ENCODE measurements at places on chromosomes 6 and 20. TPM values are rescaled to one million over a fixed set of nuclear protein-coding genes. Genes with fewer than 3 reads are reported as not detected.

GRCh38 chr20:31602779-31603441 lies 2.2 kb upstream of the ID1 start:
- peak; percentile 82 for DNase-seq

- no peak for DNase-seq
Observed at GRCh38 chr20:33883164-33883563, 72.0 kb downstream of the CHMP4B start.

DNA sequence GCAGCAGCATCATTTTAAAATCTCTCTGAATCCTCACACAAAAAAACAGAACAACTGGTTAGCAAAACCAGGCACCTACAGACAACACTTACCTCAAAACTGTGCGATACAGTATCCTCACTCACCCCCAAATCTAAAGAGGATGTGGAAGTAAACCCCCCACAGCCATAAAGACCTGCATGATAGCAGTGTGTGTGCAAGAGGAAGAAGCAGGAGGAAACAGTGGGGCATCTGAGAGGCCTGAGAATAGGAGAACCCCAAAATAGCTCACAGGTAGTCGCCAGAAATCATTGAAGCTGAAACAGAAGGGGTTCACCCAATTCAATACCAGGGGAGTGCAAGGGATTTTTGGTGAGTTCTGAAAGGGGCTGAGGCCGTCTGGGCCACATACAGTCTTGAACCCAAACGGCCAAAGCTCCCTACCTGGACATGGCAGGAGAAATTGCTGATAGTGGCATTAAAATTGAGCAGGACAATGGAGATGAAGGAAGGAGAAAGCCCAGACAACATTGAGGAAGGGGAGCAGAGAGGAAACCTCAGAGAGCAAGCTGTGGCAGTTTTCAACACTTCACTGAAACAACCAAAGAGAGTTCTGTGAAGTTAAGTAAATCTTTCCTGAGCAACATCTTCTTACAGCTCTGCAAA lies 129.7 kb downstream of the FIG4 start:
- no peak for DNase-seq

BCAS1 gene
- total RNA-seq, result 0.35 TPM

PDE7B gene
- not detected for total RNA-seq

- peak; percentile 16 for DNase-seq
Observed at GRCh38 chr6:96898241-96898851, 655 bp upstream of the NDUFAF4 start.

MEP1A gene
- not detected for total RNA-seq

DNA sequence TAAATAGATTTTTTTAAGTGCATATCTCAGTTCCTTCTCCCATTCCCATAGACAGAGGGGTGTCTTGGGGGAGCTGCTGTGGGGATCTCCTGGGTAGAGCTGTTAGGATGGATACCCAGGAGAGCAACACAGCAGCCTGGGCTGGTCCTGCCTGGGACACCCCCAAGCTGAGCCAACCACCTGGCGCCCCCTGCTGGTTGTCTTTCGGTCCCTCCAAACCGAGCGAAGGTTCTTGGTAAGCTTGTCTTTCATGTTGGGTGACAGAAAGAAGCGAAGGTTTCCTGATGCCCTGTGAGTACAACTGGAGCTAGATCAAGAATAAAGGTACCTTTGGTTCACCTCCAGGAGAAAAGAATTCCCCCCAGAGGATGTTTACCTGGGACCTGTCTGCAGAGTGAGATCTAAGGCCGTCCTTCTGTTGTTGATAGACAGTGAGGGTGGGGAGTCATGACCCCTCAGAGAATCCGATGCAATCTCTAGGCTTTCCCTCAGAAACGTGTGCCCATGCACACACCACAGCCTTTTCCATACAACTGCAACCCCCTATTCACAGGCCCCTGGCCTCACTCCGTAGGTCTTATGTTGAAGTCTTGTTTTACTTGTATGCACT lies 50.8 kb downstream of the SNX9 start:
- DNase-seq, result peak; percentile 72

- DNase-seq, result peak; percentile 71
Observed at GRCh38 chr20:6381887-6382286, 259.1 kb upstream of the FERMT1 start.

ZSCAN12 gene
- 0.58 TPM for total RNA-seq

UBR2 gene
- 15.7 TPM for total RNA-seq

DNA sequence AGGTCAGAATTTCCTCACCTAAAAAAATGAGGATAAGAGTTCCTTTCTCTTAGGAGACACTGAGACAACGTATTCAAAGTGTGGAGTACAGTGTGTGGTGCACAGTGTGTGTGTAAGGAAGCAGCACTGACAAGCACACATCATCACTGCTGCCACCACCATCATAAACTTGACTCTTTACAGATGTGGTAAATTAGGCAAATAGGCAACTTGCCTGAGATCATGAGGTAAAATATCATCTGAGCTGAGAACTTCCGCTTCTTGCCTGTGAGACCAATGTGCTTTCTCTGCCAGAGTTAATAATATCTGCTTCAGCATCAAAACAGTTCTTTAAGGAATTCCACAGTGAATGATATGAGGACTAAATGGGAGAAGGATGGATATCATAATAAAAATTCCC lies 52.7 kb downstream of the LYRM4 start:
- DNase-seq, result no peak

AAR2 gene
- 41.1 TPM for total RNA-seq

RIPPLY2 gene
- total RNA-seq, result not detected

GRCh38 chr6:111157412-111157811 lies 70.1 kb downstream of the SLC16A10 start:
- DNase-seq, result no peak

GRCh38 chr6:99605074-99605734 lies 1.4 kb upstream of the PRDM13 start:
- DNase-seq, result no peak

DNA sequence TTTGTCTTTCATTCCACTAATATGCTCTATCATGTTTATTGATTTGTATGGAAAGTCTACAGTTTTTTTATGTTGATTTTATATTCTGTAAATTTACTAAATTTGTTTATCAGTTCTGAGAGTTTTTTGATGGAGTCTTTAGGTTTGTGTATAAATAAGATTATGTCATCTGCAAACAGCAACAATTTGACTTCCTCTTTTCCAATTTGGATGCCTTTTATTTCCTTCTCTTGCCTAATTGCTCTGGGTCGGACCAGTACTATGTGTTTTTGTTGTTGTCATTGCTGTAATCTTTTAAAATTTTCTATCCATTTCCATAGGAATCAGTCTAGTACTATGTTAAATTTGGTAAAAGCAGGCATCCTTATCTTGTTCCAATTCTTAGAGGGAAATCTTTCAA lies 31.5 kb upstream of the POLR1H start:
- DNase-seq, result no peak

DNA sequence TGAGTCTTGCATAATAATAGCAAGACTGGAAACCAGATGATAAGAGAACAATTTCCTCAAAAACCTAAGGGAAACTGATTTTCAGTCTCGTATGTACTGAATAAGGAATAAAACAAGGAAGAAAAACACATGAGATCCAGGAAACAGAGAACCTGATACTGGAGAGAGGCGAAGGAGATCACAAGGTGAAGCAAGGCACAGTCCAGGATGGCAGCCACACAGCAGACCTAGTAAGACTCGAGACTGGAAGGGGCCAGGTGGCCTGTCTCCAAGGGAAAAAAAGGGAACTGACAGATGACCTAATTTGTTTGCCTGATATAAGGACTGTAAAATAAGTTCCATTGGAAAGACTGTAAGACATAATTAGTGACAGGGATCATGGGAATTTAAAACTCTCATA lies 71.1 kb downstream of the TASP1 start:
- no peak for DNase-seq

GRCh38 chr6:89010825-89011224 lies 47.4 kb upstream of the RNGTT start:
- DNase-seq, result no peak

All from PC-3 (cell line).